ENCODE measurements at places on chromosomes 1 and 21.

DNA sequence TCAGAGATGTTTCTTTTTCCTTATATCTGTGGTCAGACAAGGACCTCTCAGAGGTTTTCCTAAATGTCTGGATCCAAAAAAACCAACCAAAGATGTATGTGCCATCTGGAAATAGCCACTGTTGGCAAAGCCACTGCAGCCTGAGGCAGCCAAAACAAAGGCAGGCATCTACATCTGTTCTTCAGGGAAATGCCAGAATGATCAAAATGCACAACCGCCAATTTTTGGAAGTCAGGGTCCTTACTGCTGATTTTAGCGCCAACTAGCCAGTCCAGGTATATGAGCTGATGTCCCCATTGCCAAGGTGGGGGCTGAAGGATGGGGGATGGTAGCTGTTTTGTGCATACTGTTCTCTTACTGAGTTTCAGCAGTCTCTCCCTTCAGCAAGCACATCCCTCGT is 45.9 kb downstream of the SYT14 start:
- DNase-seq = no peak

DNA sequence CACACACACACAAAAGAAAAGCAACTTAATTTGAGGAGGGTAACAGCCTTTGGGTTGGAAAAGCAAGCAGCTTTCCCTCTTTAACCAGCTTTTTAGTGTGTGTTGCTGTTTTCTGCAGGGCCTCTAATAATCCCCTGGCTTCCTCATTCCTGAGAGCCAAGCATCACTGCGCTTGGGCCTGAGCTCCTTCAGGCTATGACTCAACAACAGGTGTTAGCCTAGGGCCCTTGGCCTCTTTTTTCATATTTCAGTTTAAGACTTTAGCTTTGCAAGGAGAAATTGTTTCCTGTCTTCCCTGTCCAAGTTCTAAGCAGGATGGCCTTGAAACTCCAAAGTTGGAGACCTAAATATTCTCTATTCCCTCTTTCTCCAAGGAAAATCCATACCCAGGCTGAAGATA is 26.2 kb upstream of the SNX27 start:
- peak; percentile 85 for DNase-seq

GRCh38 chr1:88983791-88984559 is 8.5 kb downstream of the KYAT3 start:
- peak; percentile 68 for DNase-seq

GRCh38 chr1:40519517-40519916 is 10.9 kb downstream of the EXO5 start:
- DNase-seq = no peak

DNA sequence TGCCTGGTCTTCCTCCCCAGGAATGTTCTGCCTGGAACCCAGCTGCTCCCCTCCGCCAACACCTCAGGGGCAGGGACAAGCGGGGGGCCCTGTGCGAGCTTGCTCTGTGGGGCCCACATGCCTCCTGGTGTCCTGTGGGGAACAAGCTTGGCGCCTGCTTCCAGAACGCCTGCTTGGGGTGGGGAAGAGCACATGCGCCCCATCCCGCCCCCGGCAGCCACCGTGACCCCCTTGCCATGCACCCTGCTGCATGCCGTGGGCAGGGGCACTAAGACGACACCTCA is 57.4 kb downstream of the MEGF6 start:
- DNase-seq = no peak

DNA sequence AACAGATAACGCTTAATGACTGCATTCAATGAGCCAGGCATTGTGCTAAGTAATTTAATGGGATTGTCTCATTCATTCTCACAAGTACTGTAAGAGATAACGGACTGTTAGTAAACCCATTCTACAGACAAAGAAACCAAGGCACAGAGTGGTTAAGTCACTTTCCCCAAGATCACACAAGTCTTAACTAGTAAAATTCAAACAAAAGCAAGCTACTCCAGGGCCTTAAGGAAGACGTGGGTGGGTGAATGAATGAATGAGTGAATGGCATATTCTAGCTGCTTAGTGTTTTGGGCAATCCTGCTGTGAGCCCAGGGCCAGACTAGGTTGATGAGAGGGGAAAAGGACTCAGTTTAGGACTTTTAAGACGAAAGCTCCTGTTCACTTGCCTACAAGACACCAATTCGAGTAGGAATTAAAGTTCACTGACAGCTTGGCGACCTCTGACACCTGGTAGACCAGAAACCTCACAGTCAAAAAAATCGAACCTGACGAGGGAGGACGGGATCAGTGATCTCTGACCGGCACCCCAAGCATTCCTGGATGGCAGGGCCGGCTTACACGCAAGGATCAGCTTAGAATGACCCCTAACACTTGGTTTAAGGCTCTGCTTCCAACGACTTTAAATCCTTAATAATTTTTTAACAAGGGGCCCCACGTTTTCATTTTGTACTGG is 557 bp downstream of the EMC1 start:
- DNase-seq = peak; percentile 30

DNA sequence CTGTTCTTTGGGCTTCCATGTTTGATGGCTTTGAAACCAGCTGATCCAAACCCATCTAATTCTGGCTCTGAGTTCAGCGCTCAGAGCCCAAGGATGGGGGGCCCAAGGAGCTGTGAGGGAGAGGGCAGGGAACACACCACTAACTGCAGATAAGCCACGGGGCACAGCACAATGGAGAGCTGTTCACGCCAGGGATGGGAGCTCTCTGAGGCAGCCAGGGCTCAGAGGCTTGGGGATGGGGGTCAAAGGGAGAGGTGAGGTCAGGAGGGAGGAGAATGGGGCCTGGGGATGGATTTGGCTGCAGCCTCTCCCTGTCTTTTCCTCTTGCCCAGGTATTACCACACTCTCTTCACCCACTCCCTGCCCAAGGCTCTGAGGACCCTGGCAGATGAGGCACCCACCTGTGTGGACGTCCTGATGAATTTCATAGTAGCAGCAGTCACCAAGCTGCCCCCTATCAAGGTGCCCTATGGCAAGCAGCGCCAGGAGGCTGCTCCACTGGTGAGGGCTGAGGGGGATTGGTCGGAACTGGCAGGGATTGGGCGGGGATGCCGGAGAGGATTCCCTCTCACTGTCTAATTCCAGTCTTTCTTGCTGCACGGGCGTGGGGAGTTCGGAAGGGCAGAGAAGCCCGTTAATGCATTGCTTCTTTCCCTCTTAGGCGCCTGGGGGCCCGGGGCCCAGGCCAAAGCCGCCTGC is 11.3 kb downstream of the SLC30A2 start:
- DNase-seq = no peak

- peak; percentile 52 for DNase-seq
Measured at GRCh38 chr21:15134701-15135470, 70.1 kb upstream of the NRIP1 start.

DNA sequence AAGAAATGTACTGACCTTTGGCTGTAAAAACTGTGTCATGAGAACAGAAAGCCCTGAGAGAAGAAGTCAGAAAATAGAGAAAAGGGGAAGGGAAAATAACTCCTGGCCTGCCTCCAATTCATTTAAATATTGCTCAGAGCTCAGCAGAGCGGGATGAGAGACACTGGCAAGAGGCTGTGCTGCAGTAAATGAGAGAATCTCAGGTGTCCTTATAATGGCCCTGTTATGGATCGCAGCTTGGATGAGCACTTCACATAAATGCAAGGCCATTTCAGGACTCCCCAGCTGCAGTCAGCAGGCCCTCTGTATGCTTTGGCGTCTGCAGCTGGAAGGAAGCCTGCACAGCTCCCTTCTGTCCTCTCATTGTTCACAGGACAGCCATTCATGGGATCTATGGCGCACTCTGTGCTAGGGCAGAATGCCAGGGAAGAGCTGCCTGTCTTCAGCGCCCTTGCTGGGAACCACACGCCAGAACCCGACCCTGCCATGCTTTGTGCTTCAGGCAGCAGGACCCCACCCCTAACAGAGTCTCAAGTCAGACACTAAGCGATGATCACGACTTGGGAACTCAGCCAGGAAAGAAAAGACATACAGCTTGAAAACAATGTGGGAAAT is 20.7 kb upstream of the ABCB10 start:
- no peak for DNase-seq

- DNase-seq = peak; percentile 68
Measured at GRCh38 chr1:56824938-56825337, 5.7 kb upstream of the FYB2 start.

DNA sequence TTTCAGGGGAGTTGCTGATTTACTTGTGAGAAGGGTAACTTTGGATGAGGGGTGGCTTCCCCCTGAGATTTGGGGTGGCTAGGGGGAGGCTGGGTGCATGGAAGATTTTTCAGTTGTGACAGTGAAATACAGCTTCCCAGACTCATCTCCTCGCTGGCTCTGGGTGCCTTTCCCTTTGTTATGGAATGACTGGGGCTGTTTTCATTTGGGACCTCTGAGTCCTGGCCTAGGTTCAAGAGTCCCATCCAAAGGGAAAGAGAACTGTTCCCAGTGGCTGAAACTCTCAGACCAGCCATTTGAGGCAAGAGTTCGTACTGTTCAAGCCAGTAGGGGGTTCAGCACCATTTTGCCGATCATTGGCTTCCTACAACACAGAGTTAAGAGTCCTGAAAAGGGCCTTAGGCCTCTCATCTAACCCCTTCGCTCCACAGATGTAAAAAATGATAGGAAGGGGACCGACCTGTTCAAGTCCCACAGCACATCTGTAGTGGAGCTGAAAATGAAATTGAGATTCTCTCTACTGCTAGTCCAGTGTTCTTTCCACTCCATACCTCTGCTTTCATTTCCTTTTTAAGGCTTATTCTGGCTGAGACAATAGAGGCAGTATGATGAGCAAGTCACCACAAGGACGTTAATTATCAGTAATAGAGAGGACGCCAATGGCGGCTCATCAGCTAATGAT is 958 bp downstream of the DDR2 start:
- DNase-seq = no peak

DNA sequence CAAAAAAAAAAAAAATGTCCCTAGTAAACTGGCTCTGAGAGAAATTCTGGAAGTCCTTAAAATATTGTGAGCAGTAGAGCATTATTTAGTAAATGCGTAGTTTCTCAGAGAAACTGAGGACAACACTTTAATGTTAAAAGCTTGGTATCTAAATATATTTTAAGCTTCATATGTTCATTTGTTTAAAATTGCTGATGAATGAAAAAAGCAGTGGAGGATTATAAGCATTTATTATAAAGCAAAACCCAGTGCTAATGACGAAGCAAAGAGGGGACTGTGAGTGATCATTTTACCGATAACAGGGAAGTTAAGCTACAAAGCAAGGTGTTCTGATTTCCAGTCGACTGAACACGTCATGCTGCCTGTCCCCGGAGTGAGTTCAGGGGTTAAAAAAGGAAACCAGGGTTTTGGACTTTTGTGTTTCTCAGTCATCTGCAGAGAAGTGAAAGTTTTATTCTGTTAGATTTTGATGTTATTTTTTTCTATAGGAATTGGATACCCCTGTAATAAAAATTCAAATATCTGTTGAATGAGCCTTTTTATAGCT is 64.5 kb upstream of the SCCPDH start:
- DNase-seq = no peak

DNA sequence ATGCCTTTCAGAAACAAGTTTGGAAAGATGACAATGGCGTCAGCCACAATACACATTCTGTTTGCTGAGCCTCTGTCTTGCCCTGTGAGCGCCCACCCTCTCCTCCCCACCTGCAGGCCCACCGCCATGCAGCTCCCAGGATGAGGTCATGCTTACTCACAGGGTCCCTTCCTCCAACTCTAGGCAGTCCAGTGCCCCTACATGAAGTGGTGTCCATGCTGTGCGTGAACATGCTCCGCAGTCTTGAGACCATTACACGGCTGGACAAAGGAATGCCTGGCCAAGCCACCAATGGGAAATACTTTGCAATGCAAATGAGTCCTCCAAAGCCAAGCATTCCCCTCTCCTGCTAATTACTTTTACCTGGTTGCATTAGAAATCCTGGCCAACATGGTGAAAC is 92.2 kb downstream of the CD58 start:
- no peak for DNase-seq
